ENCODE measurements at places on chromosomes 13 and 19. TPM values are rescaled to one million over a fixed set of nuclear protein-coding genes. Genes with fewer than 3 reads are reported as not detected.

Gene RUVBL2
- total RNA-seq, result 137 TPM

Gene PRR22
- 0.51 TPM for total RNA-seq

Gene PTGER1
- 0.65 TPM for total RNA-seq

Gene SLC44A2
- 147 TPM for total RNA-seq

Gene PROSER3
- 13.4 TPM for total RNA-seq

Gene ZNF132
- 2.3 TPM for total RNA-seq

Gene LRRC63
- not detected for total RNA-seq

Gene BEST2
- total RNA-seq, result not detected

Gene SERPINE3
- total RNA-seq, result not detected

Gene CYP4F11
- total RNA-seq, result not detected

Gene DHX34
- 18.9 TPM for total RNA-seq

Gene ACP7
- not detected for total RNA-seq

Gene ZNF665
- 1.8 TPM for total RNA-seq

Gene ZNF585A
- total RNA-seq, result 1.8 TPM

Gene LHFPL6
- total RNA-seq, result 10.1 TPM

All from mesangial cell (primary cell).